Fibroblast of gingiva (primary cell): ENCODE measurements at places on chromosomes 1 and 21.

DNA sequence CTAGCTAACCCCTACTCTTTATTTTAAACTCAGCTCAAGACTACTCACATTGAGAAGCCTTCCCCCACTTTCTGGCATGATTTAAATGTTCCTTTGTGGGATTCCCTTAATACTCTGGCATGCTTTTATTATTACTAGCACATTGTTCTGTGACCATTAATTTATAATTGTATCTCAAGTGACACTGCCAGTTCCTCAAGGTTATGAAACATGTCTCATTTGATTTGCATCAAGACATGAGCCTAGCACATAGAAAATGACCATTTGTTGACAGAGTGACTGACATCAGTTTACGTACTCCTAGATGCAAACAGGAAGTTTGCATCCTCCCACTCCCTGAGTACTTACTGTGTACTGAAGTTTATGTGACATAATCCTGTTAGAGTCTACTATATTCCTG lies 15.2 kb downstream of the RGS4 start:
- DNase-seq: peak; percentile 86

DNA sequence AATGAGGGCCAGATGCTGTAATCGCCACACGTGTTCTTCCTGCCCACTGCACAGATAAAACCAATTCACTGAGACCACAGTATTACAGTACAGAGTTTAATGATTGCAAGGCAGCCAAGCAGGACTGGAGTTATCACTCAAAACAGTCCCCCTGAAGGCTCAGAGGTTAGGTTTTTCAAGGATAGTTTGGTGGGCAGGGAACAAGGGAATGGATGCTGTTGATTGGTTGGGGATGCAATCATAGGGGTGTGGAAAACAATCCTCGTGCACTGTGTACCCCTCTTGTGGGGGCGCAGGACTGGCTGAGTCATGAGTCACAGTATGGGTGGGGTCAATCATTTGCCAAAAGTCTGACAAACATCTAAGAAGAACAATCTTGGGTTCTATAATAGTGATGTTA lies 12.4 kb upstream of the USP1 start:
- no peak for DNase-seq

GRCh38 chr1:193707271-193708021 lies 521.0 kb upstream of the B3GALT2 start:
- peak; percentile 50 for DNase-seq

- DNase-seq: no peak
These were observed at the start of gene TMEM269 for GRCh38 chr1:42784946-42785693. TSS of gene TMEM269 (plus strand) at chr1:42784991. CDS start at chr1:42789894, 4,903 bp downstream.

DNA sequence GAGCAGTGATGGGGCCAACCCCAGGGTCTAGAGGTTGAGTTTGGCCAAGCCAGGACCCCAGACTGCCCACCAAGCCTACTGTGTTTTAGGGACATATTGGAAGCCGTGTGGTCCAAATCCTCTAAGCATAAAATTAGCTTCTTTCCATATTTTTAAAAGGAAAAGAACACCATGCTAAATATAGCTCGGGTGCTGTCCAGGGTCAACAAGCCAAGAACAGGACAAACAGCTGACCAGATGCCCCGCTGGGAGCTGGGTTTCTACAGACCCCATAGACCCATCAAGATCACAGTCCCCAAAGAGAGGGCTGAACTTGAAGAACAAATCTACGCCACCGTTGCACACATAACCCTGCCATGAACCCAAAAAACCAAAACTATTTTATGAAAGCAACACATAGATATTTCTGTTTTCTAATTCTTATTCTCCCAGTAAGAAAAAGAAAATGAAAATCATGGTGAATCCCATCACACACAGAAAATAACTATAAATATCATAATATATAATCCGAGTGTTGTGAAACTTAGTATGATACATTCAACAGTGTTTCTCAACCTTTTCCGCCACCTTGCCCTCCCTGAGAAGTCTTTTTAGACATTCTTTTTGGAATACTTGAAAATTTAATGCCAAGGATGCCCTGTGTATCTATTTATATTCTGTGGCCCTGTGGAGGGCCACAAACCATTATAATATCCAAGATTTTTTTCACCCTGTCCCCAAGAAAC lies 36.2 kb upstream of the FHAD1 start:
- no peak for DNase-seq

DNA sequence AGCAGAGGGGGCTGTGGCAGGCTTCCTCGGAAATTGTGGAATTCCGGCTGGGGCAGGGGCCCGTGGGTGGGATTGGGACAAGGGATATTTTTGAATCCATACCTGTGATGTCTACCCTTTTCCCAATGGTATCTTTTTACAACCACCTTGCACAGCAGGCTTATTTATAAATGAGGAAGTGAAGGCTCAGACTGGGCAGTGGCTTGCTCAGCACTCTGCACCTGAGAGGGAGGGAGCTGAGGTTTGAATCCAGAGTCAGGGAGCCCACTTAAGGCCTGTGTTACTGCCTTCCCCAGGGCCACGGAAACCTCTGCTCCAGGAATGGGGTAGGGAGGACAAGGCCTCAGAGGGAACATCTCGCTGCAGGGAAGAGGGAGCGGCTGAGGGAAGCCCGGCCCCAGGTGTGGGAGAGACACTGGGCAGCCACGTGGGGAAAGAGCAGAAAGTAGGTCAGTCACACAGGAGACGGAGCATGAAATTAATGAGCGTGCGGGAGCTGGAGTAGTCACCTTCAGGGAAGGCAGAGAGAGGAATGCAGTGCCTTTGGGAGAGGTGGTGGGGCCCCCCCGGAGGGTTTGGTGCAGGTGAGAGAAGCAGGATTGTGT lies 35.4 kb upstream of the SCMH1 start:
- DNase-seq: no peak
